ENCODE measurements at places on chromosomes 7 and 10.
A peak's percentile ranks its signal among the peaks of the same experiment; 100 is the strongest.

- DNase-seq, result peak; percentile 7
Measured at GRCh38 chr7:126574276-126575250, 678.2 kb downstream of the GRM8 start.

DNA sequence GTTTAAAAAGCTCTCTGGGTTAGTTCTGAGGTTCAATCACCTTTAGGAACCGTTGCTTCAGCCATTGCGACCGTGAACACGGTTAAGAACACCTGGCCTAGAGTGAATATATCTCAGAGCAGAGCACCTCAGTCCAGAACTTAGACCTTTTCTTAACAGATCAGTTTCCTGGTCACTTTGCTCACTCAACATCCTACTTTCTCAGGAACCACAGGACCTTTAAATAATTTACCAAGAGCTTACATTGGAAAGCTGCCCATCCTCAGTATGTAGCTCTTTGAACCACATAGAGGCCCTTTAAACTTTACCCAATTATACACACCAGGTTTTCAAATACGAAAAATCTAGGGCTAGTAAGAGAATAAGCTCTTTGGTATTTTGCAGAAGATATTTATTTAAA is 153.2 kb downstream of the NRBF2 start:
- no peak for DNase-seq

DNA sequence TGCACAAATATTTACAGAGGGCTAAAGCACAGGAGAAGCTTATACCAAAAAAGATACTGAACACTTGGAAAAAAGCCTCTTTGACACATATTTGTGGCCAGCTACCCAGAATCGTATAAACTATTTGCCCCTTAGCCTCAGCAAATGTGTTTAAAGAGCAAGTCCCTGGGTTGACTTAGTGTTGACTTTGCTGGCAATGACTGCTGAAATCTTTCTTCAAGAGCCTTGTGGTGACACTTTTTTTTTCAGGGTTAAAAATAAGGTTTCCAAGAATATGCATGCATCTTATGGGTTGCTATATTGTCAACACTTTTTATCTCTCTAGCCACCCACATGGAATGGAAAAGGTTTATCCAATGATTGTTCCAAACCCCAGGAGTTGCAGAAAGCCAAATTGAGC is 14.9 kb upstream of the PLEKHS1 start:
- no peak for DNase-seq

DNA sequence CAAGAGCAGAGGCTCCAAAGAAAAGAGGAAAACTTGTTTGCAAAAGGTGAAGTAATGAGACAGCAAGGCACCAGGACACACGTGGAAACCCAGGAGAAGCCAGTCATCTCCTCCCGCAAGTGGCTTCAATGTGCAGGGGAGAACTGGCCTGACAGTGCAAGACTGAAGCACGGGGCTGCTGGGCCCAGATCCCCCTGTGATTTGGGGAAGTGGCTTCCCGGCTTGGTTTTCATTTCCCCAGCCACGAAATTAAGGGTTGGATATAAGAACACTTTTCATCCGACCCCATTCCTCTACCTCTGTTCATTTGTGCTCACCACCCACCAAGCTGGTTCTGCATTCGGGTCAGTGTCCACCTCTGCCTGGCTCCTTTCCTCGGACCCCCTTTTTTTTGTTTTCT is 306.4 kb downstream of the FGFR2 start:
- DNase-seq, result no peak

- no peak for DNase-seq
Measured at GRCh38 chr10:64558094-64558835, 1037.1 kb downstream of the REEP3 start.

- no peak for DNase-seq
Measured at GRCh38 chr10:22716943-22717342, 2.6 kb upstream of the PIP4K2A start.

GRCh38 chr7:95219721-95220120 is 104.6 kb downstream of the PON1 start:
- DNase-seq, result no peak

- no peak for DNase-seq
Measured at GRCh38 chr7:26787701-26788100, 76.7 kb downstream of the SKAP2 start.

- no peak for DNase-seq
Measured at GRCh38 chr10:72243822-72244437, 27.9 kb upstream of the ASCC1 start.

DNA sequence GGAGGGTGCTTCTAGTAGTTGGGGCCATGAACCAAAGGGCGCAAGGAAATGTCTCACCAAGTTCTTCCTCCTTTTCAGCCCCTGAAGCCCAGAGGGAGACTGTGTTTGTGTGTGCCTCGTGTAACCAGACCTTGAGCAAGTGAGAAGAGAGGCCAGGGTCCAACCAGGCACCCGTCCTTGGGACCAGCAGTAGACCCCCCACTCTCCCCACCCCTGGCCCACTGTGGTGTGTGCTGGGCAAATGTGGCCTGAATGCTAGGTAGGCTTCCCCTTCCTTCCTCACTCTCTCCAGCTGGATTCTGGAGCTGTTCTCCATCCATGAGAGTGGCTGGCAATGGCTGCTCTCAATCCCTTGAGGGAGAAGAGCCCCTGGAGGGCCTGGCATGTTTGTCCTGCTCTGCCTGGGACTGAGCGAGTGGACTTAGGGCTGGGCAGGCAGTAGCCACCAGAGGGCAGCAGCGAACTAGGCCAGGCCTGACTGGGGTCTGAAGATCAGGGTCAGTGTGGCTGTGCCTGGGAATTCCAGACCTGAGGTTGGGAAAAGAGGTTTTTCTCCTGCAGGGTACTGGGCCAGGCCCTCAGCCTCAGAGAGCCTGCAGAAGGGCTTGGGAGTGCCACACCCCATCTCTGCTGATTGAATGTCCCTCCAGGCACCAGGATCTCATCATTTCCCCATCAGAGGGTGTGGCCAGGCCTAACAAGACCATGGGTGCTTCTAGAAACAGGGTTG is 12.5 kb downstream of the SFRP5 start:
- peak; percentile 84 for DNase-seq

- no peak for DNase-seq
Measured at GRCh38 chr7:132683896-132684690, 107.8 kb upstream of the PLXNA4 start.

DNA sequence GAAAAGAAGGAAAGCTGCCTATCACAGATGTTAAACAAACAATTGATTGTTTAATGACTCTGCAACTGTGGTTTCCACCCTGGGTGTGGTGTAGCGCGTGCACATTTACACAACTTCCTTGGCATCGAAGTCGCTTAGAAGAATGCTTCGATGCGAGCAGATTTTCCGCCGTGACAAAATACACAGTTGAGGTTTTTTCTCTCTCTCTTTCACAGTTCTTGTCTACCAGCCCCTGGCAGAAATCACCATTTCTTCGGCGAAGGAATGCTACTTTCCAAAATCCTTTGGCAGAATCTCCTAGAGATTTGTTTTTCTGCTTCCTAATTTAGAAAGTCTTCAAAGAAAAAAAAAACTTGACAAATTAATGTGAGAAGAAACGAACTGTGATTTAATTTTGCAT is 70.7 kb upstream of the C1QL3 start:
- DNase-seq, result no peak

DNA sequence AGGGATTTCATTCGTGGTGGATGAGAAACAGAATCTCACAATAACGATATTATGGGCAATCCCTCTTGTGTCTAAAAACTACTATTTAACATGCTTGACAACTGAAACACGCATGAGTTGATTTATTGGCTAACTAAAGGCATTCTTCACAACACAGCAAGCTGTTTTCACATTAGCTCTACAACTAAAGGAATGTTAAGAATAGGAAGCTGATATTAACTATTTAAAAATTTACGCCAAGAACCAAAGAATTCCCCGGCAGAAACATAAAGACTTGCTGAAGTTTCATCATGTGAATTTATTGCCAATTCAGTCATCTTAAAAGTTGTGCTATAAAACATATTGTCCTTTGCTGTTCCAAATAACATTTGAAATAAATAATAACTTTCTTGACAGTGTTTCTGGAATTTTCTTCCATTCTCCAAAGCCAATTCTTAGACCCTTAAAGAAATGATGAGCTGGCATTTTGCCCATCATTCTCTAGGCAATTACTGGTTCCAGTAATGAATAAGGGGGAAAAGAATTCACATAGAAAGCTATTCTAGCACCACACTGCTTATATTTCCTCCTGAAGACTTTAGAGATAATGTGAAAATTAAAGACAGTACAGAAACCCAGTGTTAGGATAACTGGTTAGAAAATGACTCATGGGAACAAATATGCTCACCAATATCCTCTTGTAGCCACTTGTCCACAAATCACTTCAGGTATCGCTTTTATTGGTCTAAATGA is 233.1 kb downstream of the PARD3 start:
- DNase-seq, result no peak

- no peak for DNase-seq
Measured at GRCh38 chr7:56110611-56111010, 4.3 kb upstream of the CHCHD2 start.

- DNase-seq, result no peak
Measured at GRCh38 chr10:122551450-122551849, 9.1 kb upstream of the DMBT1 start.

- DNase-seq, result no peak
Measured at GRCh38 chr7:105429746-105430612, 41.3 kb upstream of the SRPK2 start.

GRCh38 chr7:128833148-128833945 is 3.1 kb downstream of the FLNC start:
- DNase-seq, result no peak

- no peak for DNase-seq
Measured at GRCh38 chr10:131898713-131899112, 2.1 kb upstream of the PPP2R2D start.

- DNase-seq, result no peak
Measured at GRCh38 chr7:155188357-155188756, 109.3 kb upstream of the INSIG1 start.

DNA sequence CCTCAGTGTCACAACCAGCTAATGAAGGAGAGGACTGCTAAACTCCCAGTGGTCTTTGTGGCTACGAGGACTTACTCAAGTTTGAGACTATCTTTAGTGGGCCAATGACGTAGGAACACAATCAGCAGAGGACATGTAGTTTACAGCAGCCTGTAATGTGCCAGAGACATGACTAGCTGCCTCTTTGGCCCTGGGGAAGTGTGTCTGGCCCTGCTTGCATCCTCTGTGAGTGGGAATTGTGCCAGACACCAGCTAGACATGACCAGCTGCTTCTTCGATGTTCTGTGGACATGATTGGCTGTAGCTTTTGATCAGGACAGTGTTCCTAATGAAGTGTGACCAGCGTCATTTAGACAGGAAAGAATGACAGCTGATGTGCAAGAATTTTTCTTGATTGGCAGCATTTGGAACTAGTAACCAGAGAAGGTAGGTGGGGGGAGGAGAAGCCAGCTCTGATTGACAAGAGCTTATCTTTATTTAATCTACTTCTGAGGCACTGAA is 141.7 kb downstream of the AUTS2 start:
- DNase-seq, result no peak

DNA sequence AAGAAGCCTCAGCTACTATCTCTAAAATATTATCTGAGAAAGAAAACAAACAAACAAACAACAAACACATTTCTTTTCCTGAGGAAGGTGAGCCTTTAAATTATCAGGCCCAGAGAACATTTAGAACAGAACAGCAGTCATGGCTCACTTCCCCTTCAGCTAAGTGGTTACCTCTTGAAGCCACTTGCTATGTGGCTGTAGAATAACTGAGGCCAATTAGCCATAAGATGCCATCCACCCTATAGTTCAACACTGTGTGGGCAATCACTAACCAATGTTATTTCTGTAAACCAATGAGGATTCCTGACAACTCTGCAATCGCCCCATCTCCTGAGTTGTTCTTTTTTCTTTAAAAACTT is 3.7 kb upstream of the UPP1 start:
- no peak for DNase-seq

GRCh38 chr7:151905766-151906165 is 28.9 kb upstream of the PRKAG2 start:
- DNase-seq, result no peak

DNA sequence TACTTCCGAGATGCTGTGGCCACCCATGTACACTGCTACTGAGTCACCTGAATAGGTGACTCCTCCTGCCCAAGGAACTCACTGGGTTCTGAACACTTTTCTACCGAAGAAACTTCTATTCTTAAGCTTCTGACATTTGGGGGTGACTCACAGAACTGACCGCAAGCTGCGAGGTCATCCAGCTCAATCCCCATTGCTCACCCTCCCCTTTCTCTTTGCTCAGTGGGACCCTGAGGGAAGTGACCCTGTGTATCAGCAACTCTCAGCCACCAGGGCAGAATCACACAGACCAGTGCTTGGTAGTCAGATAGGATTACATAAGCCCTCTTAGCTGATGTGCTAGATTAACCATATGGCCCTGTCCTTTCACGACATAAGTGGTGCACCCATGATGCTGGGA is 46.3 kb downstream of the INSYN2A start:
- no peak for DNase-seq

GRCh38 chr10:119498889-119499676 is 43.4 kb downstream of the RGS10 start:
- DNase-seq, result no peak

GRCh38 chr7:103593691-103594090 is 147.7 kb upstream of the SLC26A5 start:
- no peak for DNase-seq

GRCh38 chr10:4070921-4071660 is 286.1 kb upstream of the KLF6 start:
- DNase-seq, result no peak

- DNase-seq, result no peak
Measured at GRCh38 chr10:98374217-98374985, 40.6 kb downstream of the PYROXD2 start.

DNA sequence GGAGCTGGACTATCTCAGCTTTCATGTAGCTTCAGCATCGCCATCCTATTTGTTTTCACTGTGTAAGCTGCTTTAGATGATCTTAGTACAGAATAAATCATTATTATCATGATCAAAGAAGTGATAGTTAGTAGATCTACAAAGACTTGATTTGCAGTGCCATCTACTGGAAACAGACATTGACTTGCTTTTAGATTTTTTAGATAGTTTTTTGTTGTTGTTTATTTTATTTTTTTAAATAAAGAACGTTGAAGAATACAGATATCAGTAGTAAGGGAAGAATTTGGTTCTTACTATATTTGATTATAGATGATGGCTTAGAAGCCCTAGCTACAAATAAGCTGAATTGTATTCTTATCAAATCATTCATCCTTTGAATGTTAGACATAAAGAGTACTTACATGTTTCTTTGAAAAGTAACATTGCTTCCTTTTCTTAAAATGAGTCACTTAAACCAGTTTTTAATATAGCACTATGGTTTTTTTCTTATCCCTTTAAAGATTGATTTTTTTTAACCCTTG is 6.3 kb upstream of the SFMBT2 start:
- no peak for DNase-seq

- peak; percentile 29 for DNase-seq
Measured at GRCh38 chr7:28615091-28615490, 202.8 kb downstream of the CREB5 start.
